ENCODE measurements at places on chromosomes 3 and 15.

- DNase-seq = no peak
These were observed 278.3 kb downstream of the RAP2B start for GRCh38 chr3:153440311-153440710.

- peak; percentile 50 for DNase-seq
These were observed 593 bp downstream of the CIAO2A start for GRCh38 chr15:64092864-64093626.

DNA sequence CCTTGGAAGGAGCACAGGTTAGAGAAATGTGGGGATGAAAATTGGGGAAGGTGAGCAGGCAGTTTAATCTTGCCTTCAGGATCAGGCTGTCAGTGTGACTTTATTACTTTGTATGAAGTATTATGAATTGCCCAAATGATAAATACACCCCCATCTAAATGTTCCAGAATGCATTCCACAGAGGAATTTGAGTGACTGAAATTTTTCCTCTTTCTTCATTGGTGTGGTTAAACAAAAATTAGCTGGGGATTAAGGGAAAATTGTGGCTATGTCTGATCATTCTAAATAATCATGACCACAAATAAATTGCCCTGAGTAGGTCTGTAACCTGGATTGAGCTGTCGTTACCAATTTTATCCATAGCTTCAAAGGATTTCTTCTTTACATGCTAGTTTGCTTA, 33.5 kb downstream of the FAM98B start:
- no peak for DNase-seq

DNA sequence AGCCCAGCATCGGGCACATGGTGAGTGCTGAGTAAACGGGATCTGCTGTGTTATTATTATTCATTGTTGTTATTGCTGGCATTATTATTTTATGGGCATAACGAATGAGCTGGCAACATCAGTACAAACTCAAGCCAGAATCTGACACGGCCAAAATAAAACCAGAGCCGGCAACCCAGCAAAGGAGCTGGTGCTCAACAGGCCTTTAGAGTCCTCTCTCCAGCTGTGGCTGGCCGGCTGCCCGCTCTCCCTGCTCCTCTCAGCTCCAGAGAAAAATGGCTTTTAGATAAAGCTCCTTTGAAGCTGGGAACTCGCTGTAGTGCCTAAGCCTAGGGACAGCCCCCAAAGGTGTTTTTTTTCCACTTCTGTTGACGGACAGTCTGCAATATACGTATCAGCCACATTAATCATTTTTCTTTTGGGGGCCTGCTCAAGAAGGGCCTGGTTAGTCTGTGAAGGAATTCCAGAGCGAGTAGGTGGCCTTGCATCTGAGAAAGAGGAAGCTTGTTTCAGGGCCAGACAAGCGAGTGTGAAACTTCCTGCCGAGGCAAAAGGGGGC, 193.9 kb upstream of the UBE2E1 start:
- DNase-seq = peak; percentile 68

- DNase-seq = no peak
These were observed 43.6 kb downstream of the BLM start for GRCh38 chr15:90760661-90761232.

DNA sequence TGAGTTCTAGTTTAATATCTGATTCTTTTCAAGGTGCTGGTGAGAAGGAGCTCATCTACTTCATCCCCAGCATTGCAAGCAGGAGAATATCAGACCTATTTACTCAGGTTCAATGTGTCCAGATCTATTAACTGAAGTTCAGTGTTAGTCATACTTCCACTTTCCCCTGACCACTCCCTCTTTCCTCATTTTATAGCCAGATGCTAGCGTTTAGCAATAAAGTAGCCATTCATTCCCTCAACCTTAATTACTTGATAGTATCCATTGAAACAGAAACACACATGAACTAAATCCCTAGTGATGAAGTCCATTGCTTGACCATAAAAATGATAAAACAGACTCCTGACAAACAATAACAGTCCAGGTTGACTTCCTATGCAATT, 60.0 kb downstream of the RPL22L1 start:
- peak; percentile 5 for DNase-seq

DNA sequence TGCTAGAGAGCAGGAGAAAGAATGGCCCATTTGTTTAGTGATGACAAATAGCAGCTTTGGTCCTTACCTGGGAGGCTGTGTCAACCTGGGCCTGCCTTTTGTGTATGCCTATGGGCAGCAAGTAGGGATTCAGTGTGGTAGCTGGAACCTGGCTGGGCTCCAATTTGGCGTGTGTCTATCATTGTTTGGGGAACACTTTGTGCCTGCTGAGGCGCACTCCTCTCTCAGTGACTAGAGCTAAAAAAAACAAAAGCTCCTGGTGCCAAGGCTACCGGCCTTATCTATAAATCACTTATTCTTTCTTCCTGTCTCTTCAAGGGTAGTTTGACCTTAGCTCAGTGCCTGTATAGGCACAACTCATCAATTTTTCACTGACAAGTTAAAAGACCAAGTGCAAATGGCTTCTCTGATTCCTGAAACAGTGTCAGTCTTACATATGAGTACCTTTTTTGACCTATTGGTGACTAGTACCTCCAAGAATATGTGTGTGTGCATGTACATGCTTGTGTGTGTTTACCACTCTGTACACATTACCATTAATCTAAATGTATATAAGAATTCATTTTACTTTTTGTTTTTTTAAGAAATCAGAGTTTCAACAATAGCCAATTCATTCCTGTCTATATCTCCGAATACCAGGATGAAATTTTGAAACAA, 54.6 kb downstream of the GMNC start:
- DNase-seq = no peak

- no peak for DNase-seq
These were observed 52.2 kb downstream of the RYK start for GRCh38 chr3:134198414-134198813.

DNA sequence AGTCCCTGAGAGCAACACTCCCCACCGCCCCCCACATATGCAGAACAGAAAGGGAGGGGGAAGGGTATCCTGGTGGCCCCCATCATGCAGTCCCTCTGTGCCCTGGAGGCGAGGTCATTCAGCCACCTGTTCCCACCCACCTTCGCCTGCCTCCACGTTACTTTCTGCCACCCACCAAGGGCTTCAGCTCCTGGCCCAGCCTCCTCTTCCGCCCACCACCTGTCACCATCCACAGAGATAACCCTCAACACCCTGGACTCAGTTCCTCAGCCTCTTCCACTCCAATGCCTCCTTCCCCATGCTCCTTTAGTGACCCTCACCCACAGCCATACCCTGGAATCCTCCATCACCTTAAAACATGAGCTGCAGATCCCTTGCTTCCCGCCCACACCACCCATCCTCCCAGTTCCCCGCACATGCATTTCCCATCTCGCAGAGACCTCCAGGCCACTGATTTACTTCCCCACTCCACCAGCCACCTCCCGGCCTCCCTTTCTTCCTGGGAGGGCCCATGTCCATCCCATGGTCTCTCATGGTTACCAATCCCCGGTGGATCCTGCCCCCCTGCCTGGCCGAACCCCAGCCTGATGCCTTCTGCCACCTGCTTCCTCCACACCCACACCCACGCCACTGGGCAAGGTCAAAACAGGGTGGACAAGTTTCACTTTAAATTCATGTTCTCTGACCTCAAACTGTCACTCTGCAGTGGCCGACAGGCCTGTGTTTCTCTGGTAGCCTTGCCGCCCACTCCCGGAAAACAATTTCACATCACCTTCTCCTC, 18.2 kb downstream of the HOMER2 start:
- DNase-seq = no peak

DNA sequence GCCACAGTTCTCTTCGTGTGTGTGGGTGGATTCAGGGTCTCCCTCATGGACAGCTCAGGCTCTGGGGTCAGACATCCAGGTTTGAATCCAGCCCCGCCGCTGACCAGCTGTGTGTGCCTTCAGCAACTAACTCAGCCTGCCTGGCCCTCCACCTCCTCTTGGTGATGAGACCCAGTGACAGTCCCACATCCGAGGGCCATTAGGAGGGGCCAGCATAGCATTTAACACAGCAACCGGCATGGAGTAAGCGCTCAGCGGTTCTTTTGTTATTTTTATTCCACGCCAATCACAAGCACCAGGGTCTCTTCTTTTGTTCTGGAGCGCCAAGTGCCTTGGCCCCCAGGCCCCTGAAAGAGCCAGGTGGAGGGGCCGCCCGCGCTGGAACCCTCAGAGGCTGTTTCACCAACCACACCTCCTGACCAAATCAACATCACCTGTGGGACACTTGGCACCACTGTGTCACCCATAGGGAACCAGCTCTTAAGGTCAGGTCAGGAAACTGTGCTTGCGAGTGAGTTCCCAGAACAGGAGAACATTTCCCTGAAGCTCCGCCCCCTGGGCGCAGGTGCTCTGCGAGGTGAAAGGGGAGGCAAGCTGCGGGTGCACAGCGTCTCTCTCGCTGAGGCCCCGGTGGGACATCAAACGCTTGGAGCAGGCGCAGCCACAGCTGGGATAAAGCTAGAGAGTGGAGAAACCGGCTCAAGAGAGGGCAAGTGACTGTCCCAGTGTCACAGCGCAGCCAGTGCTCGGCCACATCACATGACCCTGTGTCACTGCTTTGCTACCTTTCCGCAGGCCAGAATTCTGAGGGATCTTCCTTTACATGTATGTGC, 311.3 kb downstream of the UACA start:
- DNase-seq = no peak

DNA sequence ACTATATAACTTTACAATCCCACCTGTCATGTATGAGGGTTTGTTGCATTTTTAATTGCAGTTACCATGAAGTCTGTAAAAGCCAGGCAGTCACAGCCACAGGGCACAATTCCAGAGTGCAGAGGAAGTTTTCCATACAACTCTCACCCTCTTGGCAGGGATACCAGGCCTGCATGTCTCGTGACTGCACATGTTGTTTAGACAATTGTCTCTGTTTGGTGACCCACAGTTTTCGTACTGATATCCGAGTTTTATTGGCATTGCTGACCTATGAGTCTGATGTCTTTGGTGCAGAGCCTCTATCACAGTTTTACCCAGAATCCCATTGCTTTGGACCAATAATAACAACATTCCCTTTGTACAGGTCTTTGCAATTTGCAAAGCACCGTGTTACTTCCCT, 24.9 kb upstream of the MYZAP start:
- DNase-seq = no peak

DNA sequence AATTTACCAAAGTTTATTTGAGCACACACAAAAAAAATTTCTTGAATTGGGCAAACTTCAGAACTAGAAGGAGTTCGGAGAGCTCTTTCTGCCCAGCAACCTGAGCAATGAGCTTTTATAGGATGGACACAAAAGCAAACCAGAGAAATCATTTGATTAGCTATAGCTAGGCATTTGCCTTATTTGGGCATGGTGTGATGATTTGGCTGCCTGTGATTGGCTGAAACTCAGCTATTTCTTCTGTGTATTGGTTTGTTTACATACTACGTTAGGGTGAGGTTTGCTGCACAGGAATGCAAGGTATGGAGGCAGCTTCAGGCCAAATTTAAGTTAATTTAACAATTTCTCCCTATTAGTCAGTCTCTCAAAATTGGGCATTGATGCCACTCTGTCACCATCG, 65.1 kb downstream of the NEK11 start:
- DNase-seq = peak; percentile 28

DNA sequence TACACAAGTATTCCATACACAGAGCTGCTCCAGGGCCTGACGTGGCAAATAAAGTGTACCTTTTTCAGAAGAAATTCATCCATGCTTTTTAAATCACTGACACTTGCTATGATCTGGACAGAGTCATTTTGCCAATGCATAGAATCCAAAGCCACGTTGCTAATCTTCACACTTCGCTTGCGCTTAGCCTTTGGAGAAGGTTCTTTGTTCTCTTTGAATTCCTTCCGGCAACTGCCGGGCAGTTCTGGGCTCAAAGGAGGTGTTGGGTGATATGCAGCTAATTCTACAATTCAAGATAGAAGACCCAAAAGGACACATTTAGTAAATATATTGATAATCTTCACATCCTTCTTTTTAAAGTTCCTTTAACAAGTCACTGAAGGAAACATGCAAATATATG, 69.9 kb downstream of the NR2E3 start:
- no peak for DNase-seq

DNA sequence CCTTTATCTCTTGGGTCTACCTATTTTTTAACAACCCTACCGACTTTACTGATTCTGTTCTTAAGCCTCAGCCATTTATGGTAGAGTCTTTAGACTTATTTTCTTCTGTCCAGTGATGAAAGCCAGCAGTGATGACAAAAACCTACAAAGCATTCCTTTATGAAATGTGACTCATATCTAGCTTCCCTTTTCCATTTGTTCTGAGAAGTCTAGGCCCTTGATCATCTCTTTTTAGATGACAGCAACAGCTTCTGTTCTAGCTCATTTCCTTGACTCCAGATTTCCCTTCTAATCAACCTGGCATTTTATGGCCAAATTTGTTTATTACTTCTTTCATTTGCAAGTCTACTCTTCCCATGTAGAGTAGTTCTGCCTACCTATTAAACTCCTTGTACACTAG, 36.1 kb downstream of the CFAP44 start:
- peak; percentile 27 for DNase-seq

GRCh38 chr3:181457756-181458155, 254.0 kb upstream of the SOX2 start:
- DNase-seq = no peak

GRCh38 chr3:149933858-149934257, 36.8 kb downstream of the PFN2 start:
- no peak for DNase-seq

DNA sequence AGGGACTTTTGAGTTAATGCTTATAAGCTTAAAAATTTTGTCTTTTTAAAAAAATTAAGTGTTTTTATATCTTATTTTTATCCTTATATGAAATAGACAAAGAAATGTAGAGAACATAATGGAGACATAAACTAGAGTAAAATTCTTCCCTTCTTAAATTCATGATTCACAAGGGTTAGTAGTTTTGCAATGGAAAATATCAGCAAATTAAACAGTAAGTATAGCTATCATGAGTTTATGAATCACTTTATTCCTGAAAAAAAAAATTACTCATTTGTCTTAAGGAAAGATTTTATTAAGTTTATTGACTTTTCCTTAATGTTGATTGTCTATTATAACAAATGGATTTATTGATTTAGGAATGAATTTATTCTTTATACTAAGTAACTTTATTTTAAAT, 4.3 kb downstream of the ATP6V1A start:
- DNase-seq = no peak

DNA sequence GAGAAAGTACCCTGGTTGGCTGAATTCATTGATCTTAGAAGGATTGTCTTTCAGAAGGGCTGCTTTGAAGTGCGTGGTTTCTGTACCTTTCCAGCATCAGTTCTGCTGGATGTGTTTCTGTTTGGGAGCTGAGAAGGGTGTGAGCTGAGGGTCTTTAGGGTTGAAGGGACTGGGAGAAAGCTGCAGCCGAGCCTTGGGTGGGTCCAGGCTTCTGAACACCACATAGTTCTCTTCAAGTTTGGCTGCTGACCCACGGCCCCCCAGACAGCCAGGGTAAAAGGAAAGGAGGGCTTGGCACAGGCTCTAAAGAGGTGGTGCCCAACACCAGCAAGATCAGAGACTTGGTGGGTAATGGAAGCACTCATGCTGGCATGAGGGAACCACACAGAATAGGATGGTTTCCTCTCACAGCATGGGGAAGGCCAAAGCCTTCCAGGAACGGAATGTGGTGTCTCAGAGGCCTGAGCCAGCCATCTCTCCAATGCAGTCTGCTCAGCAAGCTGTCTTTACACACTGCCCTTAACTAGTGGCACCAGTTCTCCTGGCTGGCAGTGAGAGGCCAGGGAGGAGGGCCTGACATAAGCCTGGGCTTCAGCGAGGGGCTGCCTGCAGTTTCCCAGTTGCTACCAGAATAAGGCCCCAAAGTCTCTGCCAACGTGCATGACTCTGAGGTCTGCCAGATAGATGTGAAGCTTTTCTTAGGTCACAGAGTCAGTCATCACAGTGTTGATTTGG, 239.0 kb upstream of the TRIM42 start:
- DNase-seq = no peak

Measured in brain microvascular endothelial cell (primary cell).